Effector CD4-positive, alpha-beta T cell (primary cell): ENCODE measurements at places on chromosomes 5 and 9.

DNA sequence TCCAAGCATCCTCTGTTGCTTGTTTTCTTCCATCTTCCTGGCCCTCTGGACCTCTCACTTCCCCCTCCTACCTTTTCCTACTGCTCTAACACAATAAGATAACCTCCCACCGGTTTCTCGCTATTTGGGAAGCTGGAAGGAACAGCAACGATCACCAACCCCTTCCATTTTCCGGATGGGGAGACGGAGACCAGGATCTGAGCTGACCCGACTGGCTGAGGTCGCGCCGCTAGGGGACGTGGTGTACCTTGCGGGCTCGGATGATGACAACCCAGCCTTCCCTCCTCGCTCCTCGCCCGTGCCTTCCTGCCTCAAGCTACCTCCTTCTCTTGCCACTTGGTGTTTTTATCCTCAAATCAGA lies 1.9 kb downstream of the LPAR1 start:
- no peak for DNase-seq

DNA sequence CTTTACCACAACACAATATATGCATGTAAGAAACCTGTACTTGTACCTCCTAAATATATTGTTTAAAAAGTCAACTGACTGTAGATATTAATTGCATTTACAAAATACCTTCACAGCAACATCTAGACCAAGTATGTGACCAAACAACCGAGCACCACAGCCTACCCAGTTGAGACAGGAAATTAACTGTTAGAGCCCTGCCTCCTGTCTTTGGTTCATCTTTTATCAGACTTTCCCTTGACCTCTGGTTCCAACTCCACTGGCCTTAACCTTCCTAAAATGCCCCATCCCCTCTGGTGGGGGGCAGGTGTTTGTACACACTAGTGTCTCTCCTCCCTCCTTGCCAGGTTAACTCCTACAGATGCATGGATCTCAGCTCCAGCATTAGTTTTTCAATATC lies 155.0 kb upstream of the PANK3 start:
- DNase-seq: no peak

GRCh38 chr5:82670692-82671091 lies 392.5 kb upstream of the RPS23 start:
- DNase-seq: no peak

DNA sequence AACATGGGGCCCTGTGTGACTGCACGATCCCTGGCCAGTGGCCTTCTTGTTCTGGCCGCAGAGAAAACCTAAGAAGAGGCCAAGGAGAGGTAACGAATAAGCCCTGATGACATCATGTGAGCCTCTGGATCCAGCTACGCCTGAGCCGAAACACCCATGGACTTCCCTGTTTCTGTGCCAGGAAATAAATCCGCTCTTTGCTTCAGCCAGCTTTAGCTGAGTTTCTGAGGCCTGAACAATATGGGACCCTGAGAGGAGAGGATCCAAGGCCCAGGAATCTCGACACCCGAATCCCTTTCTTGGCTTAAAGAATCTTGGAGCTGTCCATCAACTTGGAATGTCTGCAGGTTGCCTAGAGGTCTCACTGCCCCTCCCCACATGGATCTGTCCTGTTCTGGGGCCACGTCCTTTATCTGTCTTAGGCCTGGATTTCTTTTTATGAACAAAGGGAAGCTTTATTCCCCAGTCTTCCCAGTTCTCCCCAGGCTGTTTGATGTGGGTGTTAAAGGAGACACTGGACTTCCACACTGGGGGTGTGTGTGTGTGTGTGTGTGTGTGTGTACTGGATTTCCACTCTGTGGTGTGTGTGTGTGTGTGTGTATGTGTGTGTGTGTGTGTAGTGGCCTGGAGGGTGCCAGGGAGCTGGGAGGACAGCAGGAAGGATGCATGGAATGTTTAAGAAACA lies 13.7 kb downstream of the IER5L start:
- no peak for DNase-seq

DNA sequence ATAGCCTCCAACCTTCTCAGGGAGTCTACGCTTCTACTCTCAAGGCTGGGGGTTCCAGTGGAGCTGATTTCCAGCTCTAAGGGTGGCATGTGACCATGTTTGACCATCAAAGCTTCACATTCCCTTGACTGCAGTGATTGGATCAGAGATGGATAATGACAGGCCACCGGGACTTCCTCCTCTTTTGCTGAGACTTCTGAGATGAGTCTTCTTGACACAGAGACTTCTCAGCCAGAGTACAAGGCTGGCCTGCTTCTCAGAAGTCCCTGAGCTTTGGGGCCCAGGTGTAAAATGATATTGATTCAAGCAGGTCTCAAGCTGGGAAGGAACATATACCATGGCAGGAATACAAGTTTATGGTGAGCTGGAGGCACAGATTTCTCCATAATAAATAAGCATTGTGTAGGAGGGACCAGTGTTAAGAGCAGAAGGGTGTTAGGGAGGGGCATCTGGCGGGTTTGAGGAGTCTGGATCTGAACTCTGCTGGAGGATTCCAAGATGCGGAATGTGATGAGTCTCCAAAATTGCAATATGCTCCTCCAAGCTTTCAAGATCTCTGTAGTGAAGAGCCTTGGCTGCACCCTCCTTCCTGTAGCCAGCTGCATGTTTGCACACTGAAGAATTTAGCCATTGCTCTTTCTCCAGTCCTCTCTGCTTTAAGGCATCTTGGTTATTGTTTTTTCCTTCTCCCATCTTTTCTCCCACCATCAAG lies 41.7 kb upstream of the HSD17B4 start:
- DNase-seq: no peak

DNA sequence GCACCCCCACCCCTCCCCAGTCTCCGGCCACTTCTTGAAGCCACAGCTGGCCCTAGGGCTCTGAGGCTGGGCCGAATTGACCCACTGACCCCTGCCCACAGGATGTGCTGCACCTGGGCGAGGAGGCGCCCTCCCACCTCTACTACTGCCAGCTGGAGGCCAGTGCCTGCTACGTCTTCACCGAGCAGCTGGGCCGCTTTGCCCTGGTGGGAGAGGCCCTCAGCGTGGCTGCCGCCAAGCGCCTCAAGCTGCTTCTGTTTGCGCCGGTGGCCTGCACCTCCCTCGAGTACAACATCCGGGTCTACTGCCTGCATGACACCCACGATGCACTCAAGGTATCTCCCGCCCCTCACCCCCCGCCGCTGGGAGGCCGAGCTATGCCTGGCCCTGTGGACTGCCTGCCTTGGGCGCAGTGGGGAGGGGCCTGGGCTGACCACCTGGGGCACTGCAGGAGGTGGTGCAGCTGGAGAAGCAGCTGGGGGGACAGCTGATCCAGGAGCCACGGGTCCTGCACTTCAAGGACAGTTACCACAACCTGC lies 21.3 kb downstream of the HK3 start:
- DNase-seq: no peak
